Occipital lobe (tissue), 3 donors: ENCODE measurements at places on chromosomes 6 and 20.

DNA sequence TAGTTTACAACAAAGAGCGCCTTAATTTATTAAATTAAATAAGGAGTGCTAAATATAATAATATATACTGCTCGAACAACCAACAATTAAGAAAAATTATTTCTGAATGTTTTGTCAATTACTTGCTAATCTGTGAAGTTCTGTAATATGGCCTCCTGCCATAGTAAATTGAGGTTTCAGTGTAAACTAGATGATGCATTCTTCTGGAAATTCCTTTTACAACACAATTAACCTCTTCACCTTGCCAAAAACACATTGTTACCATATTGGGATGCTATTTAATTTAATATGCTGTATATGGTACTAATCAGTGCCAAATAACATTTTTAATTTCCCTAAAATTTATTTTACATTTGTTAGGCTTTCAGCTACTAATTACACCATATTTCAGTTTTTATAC is 808.4 kb upstream of the CITED2 start:
- DNase-seq = no peak

GRCh38 chr6:144104898-144105487 is 9.6 kb upstream of the SF3B5 start:
- DNase-seq = no peak

GRCh38 chr6:112338166-112338709 is 8.9 kb upstream of the RFPL4B start:
- DNase-seq = no peak

GRCh38 chr6:159487636-159488035 is 205.4 kb downstream of the SOD2 start:
- no peak for DNase-seq
